ENCODE measurements at places on chromosomes 7 and 10.

DNA sequence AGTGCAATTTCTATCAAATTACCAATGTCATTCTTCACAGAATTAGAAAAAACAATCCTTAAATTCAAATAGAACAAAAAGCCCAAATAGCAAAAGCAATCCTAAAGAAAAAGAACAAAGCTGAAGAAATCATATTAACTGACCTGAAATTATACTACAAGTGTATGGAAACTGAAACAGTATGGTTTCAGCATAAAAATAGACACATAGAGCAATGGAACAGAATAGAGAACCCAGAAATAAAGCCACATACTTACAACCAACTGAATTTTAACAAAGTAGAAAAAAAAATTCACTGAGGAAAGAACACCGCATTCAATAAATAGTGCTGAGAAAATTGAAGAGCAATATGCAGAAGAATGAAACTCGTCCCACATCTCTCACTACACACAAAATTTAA is 142.0 kb upstream of the CHRM2 start:
- no peak for DNase-seq

DNA sequence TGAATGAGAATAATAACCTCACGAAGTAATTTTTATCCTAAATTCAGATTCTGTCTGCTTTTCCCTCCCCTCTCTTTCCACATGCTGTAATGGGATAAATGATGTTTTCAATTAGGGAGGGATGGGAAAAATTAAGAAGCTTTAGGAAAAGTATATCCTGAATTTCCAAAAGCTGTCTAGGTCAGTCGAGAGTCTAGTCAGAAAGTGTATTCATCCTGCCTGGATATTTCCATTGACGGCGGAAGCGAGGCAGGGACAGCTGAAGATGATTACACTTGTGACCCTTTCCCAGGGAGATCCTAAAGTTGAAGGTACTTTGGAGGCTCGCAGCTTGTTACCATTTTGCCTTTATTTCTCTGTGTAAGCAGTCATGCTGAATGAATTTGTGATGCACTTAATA is 204.1 kb downstream of the ZNF365 start:
- DNase-seq: no peak

DNA sequence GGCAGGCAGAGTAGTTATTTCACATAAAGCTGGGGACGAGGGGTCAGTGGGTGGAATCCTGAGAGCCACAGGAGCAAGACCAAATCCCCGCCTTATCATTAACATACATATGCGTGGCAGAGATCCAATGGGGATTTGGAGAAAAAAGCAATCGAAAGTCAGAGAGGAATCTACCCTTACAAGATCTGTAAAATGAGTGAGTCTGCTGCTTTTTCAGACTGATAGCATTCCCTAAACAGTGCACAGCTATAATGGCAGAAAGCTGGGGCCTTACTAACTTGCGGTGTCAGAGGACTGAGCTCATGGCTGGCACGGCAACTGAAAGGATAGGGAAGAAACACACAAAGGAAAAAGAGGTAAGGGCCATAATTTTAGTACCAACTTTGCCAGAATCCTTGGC is 25.0 kb downstream of the GPR22 start:
- DNase-seq: no peak

DNA sequence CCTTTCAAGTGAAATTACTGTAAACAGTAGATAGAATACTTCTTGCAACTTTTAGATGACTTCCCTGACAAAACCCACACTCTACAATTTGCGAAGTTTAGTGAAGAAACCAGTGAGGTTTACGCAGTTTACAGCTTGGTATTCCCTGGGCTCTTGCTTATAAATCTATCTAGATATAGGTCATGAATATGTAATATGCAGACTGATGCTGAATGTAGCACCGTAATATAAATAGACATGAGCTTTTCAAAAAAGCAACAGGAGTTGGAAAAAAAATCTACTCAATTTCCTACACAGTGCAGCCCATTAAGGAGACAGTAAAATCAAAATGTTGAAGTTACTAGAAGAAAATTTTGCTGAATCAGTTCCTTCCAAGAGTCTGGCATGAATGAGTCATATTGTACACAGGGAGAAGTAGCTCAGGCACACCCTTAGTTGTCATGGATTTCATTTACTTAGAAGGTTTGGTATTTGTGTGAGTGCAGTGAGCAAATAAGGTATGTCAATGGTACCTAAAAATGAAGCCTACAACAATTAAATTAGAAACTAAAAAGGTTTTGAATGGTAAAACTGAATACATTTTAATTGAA is 67.7 kb upstream of the NEUROD6 start:
- no peak for DNase-seq

DNA sequence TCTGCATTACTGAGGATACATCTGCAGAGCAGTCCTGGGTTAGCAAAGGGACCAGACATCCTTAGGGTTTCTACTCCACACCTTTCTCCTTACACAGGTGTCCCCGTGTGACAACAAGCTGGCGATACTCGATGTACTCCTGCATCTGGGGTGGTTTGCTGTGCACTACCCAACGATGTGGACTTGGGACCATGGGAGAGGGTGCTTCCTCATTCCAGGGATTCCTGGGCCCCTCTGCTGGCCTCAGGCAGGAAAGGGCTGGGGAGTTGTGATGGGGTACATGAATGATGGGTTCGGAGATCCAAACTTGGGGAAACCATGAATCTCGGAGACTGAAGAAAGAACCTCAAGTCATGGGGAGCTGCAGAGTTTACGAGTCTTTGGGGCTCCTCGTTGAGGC is 179.6 kb upstream of the GALNT17 start:
- no peak for DNase-seq

DNA sequence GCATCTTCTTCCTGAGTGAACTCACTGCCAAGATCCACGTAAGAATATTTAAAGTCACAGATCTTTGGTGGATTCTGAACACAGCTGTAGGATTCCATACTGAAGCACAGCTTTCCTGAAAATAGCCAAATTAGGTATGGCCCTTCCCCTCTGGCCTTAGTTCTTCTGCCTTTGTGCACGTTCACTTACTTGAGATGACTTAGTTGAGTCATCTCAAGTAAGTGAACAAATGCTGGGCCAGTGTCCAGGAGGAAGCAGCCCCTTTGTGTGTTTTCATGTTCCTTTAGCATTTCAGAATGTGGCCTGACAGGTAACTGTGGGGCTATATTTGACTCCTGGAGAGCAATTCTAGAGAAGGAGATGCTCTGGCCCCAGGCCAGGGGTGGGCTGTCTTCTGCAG is 51.5 kb downstream of the CCNY start:
- DNase-seq: no peak

Data from activated CD4-positive, CD25-positive, alpha-beta regulatory T cell treated with anti-CD3 and anti-CD28 coated beads, Interleukin-2, amount 50 U/mL, for 72 hours (primary cell).